ENCODE measurements at places on chromosomes 1 and 21.

DNA sequence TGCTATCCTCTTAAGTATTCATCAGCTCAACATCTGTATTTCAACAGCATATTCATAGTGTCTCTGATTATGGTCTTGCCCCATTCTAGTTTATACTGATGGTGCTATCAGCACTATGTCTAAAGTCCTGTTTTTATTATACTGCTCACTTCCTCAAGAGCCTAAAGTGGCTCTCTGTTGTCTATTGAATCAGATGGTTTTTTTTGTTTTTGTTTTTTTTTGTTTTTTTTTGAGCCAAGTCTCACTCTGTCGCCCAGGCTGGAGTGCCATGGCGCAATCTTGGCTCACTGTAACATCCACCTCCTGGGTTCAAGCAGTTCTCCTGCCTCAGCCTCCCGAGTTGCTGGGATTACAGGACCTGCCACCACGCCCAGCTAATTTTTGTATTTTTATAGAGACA lies 6.1 kb downstream of the STX12 start:
- DNase-seq: no peak

DNA sequence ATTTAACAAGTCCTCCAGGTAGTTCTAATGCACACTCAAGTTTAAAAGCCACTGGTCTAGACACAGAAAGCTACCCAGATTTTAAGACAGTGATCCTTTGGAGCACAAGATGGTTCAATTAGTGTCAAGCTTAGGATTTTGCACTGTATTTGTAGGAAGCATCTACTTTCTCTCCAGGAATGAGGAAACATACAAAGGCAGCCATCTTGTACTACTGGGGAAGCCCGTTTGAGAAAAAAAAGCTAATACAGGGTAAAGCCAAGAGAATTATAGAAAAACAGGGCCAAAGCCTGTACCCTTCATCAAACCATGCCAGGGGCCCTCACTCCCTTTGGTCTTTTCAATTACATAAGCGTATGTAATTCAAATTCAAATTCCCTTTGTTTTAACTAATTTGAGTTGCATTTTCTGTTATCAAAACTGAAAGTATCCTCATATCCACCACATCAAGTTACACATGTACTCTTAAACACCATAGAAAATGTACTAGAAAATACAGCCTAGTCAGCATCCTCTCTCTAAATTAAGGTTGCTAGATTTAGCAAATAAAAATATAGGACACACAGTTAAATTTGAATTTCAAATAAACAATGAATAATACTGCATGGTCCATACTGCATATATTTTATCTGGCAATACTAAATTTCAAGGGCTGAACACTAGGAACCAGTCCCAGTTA lies 17.4 kb downstream of the PIK3R3 start:
- DNase-seq: no peak

DNA sequence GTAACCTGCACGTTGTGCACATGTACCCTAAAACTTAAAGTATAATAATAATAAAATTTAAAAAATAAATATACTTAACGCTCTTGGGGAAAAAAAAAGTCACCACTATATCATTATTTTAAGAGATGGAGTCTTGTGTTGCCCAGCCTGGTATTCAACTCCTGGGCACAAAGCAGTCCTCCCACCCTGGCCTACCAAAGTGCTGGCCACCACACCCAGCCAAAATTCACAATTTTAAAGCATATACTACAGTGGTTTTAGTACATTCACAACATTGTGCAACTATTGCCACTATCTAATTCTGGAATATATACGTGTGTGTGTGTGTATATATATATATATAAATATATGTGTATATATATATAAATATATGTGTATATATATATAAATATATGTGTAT lies 5.9 kb downstream of the HMGN2 start:
- no peak for DNase-seq

DNA sequence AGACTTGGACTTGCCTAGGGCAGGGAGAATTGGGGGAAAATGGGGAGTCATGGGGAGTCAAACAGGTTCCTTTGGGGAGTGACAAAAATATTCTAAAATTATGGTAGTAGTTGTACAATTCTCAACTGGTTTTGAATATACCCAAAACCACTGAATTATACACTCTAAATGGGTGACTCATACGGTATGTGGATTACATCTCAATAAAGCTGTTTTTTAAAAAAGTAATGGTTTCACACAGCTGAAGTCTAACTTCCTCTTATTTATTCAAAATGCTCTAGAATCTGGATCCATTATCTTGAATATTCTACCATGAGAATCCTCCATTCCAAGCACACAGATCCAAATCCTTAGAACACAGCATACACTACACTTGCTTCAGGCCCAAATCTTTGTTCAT lies 11.1 kb downstream of the EIF4G3 start:
- DNase-seq: no peak

DNA sequence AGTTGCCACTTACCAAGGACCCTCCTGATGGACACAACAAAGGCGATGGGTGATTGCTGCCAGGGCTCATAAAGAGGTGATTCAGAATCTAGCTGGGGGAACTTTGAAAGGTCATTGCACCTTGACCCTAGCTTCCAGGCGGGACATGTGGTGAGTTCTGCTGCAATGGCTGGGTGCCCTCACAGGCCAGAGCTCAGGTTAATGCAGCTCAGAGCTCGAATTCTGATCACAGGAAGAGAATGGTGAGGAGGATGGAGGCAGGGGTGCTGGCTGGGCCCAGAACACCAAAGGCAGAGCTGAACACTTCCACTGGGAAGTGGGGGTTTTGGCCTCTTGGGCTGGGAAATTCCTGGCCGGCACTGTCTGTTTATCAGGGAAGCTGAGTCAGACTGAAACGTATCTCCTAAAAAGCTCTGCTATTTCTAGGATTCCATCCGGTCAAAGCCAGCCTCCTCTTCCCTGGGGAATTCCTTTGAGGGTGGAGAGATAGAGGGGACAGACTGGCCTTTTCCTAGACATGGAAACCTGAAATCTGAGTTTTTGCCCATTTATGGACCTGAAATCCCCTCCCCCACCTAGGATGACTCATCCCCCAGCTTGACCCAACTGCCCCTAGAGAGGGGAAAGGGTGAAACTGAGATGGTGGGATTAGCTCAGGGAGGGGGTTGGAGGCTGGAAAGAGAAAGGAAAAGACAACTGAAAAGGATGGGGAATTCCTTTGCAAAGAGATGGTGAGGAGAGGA lies 27.2 kb downstream of the NUAK2 start:
- peak; percentile 85 for DNase-seq

Data from fibroblast of skin of left biceps (primary cell).